AG20443 (cell line): ENCODE measurements at places on chromosomes 6 and 20.

GRCh38 chr20:31843288-31843687 lies 2.1 kb downstream of the FOXS1 start:
- no peak for DNase-seq

DNA sequence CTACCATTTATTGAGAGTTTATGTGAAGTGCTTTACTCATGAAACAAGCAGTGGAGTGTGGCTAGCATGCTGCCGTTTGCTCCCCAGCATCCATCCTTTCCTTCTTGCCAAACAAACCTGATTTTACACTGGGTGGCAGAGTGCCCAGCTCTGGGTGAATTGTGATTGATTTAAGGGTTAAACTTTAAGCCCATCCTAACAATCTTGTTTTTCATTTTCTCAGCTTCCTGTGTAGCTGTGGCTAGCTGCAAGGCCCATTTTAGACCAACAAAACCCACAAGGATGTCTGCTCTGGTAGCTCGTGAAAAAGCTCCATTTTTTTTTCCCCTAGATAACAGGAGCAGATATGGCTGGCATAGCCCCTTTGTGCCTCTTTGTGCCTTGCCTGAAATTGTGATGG lies 77.7 kb upstream of the KCNG1 start:
- DNase-seq, result no peak

DNA sequence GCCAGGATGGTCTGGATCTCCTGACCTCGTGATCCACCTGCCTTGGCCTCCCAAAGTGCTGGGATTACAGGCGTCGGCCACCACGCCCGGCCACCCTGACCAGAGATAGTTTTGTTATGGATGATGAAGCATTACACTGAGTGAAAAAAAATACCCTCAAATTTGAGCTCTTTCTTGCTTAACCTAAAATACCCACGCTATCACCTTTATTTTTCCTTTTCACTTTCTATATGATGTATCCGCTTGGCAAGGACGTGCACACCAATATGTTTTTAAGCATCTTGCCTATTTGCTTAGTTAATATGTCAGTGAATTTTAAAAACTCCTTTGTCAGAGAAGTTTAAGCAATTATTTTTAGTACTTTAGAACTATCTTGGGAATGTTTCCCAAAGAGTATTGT lies 150.4 kb downstream of the INSM1 start:
- no peak for DNase-seq

DNA sequence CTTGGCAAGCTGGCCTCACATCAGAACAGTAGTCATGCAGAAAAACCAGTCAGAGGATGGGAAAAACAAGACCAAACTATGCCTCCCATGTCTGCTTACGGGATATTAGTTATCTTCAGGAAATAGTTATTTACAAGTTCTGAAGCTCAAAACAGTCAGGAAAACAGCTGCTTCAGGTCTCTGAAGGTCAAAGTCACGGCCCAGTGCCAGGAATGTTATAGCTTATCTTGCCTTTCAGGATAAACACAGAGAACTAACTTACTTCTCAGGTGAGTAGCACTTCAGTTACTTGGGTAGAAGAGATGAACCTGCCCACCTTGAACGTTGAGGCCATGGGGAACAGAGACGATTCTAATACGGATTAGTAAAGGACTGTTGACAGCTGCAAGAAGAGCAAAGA lies 310.7 kb downstream of the KIF16B start:
- no peak for DNase-seq
